Pulmonary artery endothelial cell (primary cell): ENCODE measurements at places on chromosomes 4 and X. TPM values are rescaled to one million over a fixed set of nuclear protein-coding genes. Genes with fewer than 3 reads are reported as not detected.

DNA sequence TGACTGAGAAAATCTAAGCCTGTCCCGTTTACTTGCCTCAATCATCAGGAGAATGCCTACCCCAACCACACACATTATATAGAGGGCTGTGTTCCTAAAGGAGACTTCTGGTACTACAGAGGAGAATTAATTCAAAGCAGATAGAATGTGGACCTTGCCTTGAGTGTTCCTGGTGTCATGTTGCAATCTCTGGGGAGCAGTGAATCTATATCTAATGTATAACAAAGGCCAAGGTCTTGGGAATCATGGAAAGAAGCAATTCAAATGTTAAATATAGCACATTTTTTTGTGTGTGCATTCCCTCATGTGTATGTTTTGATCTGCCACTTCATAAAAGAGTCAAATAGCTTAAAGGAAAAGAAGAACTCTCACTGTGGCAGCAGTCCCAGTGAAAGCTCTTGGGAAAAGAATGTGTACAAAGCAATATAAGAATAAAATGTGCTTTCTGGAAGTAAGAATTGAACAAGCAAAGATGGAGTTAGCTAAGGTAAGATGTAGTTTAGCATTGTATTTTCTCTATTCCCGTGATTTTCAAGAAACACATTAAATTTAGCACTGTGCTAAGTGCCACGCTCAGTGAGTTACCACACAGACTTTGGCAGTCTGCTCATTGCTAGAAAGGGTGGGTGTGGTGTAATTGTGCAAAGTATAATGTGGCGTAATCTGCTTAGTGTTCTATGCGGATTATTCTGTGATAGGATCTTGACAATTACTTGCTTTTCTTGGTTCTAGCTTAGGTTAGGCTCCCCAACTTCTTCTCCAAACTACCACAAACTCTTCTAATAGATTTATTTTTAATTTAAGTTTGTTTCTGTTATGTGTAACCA lies 13.7 kb downstream of the ADH6 start:
- no peak for DNase-seq

- no peak for DNase-seq
These were observed 36.7 kb upstream of the NEUROG2 start for GRCh38 chr4:112552668-112553067.

- DNase-seq: no peak
These were observed 18.3 kb downstream of the RNF175 start for GRCh38 chr4:153741541-153741940.

DNA sequence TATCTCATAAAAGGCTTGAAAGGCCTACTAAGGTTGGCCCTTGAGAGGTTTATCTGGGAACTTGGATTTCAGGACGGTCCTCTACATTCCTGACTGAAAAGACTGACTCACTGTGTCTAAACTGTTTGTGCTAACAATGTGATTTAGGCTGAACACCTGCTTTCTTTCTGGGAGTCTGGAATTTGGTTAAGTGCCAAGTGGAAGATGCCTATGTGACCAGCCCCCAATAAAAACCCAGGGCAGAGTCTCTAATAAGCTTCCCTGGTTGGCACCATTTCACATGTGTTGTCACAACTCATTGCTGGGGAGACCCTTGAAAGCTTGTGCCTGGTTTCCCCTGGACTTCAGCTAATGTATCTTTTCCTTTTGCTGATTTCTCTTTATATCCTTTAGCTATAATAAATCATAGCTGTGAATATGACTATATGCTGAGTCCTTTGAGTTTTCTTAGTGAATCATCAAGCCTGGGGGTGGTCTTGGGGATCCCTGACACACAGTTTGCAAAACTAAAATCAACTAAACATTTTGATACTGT lies 55.1 kb downstream of the GPR82 start:
- DNase-seq: no peak

DNA sequence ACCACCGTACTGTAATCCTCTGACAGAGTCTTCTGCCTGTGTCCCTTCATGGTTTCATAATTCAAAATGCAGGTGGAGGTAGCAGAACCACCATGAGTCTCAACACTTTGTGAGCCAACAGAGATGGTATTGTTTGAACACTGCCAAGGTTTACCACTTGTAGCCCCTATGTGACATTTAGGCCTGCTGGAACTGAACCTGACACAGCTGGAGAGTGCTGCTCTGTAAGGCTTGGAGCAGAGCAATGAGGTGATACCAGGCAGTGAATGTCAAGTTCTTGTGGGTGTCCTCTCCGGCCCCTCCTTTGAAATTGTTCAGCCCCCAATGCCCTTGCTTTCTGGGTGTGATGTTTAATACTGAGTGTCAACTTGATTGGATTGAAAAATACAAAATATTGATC lies 1042.9 kb downstream of the ARAP2 start:
- DNase-seq: no peak

- no peak for DNase-seq
These were observed 223.0 kb upstream of the EPHA5 start for GRCh38 chr4:65893271-65893670.

GRCh38 chr4:37561196-37561802 lies 124.9 kb downstream of the RELL1 start:
- no peak for DNase-seq

GRCh38 chrX:25019707-25020390 lies 4.1 kb upstream of the ARX start:
- no peak for DNase-seq

DNA sequence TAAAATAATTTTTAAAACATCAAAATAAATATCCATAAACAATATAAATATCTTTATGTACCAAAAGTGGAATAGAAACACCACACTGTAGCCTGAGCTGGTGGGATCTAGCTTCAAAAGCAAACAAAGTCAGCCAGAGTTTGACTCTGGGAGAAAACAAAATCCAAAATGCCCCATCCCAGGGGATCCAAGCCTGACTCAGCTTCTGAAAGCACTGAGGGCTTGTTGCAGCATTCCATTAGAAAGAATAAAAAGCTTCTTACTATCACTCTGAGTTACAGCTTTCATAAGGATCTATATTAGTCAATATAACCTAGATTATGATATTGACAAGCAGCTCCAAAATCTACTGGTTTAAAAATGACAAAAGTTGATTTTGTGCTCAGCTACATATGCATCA lies 149.7 kb upstream of the ANKRD50 start:
- DNase-seq: no peak

GRCh38 chr4:96955226-96955625 lies 1115.3 kb downstream of the PDHA2 start:
- DNase-seq: no peak

GRCh38 chrX:40143001-40143400 lies 45.2 kb upstream of the BCOR start:
- DNase-seq: no peak

- DNase-seq: no peak
These were observed 8.9 kb downstream of the FHIP1A start for GRCh38 chr4:151417766-151418376.

GRCh38 chr4:26215725-26216124 lies 105.1 kb upstream of the RBPJ start:
- DNase-seq: no peak

DNA sequence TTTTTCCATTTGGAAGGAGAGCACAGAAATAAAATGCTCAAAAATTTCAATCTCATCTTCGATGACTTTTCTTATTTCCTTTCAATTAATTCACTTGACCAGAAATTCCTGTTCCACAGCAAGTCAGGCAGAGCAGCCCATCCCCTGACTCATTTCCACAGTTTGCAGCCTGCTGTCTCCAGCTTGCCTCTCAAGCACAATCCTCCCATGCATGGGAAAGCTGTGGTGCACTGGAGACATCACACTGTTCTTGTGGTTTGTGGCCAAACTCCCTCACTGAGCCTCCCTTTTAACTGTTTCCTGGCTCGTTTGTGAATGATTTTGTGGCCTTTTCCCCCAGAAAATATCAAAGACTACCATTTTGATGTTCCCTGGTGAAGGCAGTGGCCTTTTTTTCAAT lies 114.0 kb upstream of the ENPEP start:
- no peak for DNase-seq

- DNase-seq: no peak
These were observed 176.8 kb downstream of the SCFD2 start for GRCh38 chr4:53189011-53189410.

DNA sequence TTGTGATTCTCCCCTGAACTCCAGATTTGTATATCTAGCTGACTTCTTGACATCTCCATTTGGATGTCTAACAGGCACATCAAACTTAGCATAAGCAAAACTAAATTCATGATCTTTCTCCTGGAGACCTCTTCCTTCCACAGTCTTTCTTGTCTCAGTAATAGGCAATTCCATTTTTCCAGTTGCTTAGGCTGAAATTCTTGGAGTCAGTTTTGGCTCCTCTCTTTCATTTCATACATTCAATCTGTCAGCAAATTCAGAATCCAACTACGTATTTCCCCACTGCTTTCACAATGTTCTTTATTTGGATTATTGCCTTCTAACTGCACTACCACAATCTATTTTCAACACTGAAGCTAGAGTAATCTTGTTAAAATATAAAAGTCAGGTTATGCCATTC lies 219.9 kb upstream of the GLRA2 start:
- DNase-seq: no peak

DNA sequence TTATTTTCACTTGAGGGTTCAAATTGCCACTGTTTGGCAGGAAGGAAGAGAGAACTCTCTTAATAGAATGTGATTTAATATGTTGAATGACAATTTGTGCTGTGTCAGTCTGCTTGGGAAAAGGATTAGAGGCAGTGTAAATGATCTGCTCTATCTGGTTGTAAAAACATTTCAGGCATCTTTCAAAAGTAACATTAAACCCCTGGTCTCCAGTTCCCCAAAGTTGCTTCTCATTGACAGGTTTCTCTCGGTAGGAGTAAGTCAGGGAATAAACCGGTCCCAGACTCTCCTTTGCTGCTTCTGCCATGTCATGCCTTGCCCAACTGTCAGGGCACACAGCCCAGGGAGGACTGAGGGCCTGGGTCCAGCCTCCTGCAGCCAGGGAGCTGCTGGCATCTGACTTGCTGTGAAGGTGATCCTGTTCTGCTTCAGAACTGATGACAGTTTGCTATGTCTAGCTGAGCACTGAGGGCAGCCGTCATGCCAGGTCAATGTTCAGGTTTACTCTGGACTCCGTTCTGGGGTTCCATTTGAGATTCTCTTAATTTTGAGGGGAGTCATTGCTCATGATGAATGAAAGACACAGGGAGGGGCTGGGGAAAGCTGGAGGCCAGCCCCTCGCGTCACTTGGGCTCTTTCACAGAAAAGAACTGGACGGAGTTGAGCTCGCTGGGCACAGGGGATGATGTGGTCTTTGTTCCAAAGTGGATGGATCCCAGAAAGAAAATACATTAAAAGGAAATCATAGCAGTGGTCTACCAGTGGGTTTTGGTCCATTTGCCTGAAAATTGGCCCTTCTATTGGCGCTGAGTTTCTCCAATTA lies 312.4 kb downstream of the ARHGAP10 start:
- DNase-seq: no peak

DNA sequence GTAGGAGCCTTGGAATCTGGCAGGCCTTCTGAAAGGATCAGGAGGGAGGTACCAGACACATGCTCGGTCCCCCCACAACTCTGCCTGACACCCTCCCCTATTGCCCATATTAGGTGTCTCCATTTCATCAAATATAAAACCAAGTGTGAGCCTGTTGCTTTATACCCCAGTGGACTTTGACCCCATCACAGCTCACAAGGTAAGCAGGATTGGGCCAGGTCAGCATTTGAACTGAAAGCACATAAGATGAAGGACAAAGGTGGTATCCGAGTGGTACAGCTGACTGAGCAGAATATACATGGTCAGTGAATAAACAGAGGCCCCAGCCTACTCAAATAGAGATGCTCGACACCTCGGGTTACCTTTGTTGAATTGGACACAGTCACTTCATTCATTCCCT lies 20.0 kb downstream of the SLC25A43 start:
- no peak for DNase-seq

DNA sequence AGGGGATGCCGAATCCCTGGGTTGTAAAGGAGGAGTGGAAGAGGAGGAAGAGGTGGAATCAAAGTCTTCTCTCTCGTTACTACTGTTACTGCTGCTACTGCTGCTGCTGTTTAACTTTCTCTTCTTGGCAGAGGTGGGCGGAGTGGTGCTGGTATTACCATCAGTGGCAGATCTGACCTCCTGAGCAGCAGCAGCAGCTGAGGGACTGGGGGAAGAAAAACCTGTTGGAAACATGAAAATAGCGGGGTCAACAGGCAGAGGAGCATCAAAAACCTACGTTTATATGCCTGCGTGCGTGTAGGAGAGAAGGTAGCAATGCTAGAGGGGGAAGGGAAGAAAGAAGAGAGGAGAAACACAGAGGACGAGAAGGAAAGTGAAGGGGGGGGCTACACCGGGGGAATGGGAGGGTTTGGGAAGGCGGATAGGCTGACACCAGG lies 339 bp downstream of the CUL4B start:
- DNase-seq: no peak

STATH gene
- not detected in 2 replicates for total RNA-seq

GRCh38 chr4:20109391-20109790 lies 142.3 kb upstream of the SLIT2 start:
- DNase-seq: peak; percentile 5

DNA sequence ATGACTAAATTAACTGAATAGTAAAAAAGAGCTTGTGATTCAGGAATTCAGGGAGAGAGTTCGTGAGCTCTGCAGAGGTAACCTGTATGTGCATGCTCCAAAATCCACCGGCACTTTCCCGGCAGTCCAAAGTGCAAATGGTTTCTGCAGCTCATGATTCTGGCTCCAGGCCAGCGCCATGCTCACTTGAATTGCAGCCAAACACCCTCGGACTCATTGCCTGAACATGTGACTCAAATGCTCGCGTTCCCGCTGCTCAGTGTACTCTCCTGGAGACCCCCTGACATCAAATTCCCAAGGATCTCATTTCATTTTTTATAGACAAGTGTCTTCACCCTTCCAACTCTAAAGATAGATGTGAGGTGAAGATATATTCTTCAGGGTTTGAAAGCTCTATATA lies 44.1 kb upstream of the SH3RF1 start:
- DNase-seq: peak; percentile 44

- no peak for DNase-seq
These were observed 77.1 kb downstream of the STARD8 start for GRCh38 chrX:68724531-68725020.

DNA sequence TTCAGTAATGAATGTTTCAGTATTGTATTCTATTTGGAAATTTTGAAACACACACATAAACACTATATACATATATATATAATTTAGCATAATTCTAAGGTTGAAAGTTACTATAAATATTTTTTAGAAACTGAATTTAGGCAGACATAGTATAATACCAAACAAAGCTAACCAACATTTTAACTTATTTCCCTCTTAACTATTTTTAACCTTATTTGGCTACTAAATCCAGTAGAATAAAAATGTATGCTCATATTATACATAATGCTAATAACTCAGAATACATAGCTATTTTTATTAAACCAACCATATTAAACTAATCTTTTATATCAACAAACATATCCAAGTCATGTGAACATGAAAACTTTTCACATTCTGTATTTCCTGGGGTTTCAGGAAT lies 563.6 kb downstream of the ADGRL3 start:
- DNase-seq: no peak

DNA sequence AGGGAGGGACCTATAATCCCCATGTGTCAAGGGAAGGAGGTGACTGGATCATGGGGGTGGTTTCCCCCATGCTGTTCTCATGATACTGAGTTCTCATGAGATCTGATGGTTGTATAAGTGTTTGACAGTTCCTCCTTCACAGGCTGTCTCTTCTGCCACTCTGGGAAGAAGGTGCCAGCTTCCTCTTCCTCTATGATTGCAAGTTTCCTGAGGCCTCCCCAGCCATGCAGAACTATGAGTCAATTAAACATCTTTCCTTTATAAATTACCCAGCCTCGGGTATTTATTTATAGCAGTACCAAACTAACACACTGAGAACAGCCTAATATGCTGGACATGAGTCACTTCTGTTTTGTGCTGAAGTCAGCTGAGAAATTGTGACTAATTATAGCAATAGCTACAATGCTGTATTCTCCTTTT lies 656.9 kb upstream of the CPEB2 start:
- DNase-seq: no peak

GRCh38 chr4:110869862-110870572 lies 247.1 kb upstream of the PITX2 start:
- no peak for DNase-seq
